NB4 (cell line): ENCODE measurements at places on chromosomes 13 and 19.
A peak's percentile ranks its signal among the peaks of the same experiment; 100 is the strongest.

GRCh38 chr19:17205237-17206140, 9.7 kb upstream of the USE1 start:
- peak; percentile 67 for DNase-seq

DNA sequence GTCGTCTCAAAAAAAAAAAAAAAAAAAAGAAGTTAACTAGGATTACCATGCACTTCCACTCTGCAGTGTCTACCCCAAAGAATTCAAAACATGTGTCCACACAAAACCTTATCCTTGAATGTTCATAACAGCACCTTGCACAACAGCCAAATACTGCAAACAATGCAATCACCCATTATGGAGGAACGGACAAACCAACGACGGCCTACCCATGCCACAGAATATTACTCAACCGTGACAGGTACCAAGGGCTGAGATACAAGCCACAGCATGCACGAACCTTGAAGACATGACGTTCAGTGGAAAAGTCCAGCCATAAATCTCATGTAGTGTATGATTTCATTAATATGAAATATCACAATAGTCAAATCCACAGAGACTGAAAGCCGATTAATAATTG, 3.0 kb upstream of the SHISA7 start:
- DNase-seq, result no peak

DNA sequence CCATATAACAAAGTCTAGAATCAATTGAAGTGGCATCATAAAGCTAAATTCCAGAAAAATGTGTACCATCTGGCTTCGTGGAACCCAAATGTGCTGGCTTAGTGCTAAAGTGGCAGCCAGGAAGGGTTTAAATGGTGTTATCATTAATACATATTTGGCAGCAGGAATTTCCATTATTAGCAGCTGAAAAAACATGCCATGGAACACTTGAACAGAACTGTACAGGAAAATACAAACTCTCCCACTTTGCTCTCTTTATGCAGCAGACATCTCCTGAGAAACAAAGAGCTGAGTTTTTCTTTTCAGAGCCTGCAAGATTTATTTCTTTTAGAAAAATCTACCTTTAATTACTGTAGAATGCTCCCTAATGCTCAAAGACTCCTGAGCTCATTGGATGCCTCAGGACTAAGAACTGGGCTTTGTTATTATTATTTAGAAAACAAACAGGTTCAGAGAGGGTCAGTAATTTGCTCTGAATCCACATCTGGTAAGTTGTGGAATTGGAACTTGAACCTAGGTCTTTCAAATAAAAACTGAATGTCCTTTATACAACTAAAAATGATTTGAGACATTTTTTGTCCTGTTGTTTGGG, 179.0 kb downstream of the LACC1 start:
- no peak for DNase-seq

- no peak for DNase-seq
Measured at GRCh38 chr19:56112313-56112709, 8.8 kb downstream of the ZNF787 start.

GRCh38 chr19:6216236-6216995, 63.4 kb downstream of the MLLT1 start:
- no peak for DNase-seq

GRCh38 chr13:96935901-96936300, 58.4 kb downstream of the OXGR1 start:
- no peak for DNase-seq

- no peak for DNase-seq
Measured at GRCh38 chr13:100409132-100409531, 179.5 kb downstream of the GGACT start.

DNA sequence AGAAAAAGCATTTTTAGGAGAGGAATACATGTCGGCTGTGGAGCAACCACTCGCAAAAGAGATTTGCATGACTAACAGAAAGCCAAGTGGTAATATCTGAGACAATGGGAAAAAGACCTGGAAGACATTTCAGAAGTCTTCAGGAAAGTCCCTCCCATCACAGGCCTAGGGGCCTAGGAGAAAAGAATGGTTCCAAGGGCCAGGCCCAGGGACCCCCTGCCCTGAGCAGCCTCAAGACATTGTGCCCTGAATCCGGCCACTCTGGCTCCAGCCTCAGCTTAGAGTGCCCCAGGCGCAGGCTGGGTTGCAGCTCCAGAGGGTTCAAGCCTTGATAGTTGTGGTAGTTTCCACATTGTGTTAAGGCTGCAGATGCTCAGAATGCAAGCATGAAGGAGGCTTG, 9.4 kb downstream of the ZNF221 start:
- no peak for DNase-seq

DNA sequence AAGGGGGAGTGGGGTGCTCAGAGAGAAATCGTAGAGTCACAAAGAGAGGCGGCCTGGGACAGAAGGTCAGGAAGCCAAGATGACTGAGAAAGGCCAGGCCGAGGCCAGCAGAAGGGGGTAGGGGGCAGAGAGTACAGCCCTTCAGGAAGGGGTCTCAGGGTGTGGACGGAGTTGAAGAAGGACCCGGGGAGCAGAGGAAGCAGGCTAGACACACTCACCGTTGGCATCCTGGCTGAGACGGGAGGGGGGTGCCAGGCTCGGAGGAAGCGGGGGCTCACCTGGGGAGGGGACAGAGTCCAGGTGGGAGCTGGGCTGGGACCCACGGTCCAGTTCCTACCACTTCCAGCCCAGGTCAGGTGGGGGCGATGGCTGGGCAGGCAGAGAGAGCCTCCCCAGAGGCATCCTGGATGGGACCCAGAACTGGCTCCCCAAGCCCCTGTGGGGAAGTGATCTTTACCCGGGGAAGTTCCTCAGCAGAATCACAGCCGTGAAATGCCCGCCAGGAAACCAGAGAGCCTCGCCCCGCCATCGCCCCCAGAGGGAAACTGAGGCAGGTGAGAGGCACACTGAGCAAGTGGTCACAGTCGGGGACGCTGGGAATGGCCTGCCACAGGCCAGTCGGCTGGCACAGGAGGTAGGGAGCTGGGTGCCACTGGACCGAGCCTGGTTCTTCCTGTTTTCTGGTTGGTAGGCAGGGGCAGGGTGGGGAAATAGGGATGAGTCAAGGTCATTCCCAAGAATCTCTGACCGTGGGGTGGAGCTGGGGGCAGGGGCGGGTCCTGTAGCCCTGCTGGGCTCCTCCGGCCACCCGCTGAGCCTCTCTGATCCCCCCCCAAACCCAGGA, 1.4 kb downstream of the MATK start:
- no peak for DNase-seq

- no peak for DNase-seq
Measured at GRCh38 chr13:71118779-71119364, 748.1 kb downstream of the DACH1 start.

- DNase-seq, result peak; percentile 37
Measured at GRCh38 chr19:40691421-40692211, 1.2 kb upstream of the NUMBL start.

DNA sequence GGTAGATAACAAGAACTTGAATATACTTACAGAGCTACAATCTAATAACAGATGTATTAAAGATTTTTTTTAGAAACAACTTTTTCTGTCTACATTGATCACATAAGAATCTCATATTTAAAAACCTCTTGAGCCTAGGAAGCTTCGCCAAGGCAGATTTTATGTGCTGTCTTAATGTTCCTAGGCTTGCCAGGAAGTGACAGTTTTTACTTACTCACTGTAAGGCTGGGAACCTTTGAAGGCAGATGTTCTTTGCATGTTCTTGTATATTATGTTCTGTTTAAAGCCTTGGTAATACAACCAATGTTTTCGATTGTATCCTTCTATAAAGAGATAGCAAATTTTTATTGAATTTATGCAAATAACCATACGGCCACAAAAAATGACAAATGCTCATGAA, 492.7 kb downstream of the GPC5 start:
- DNase-seq, result no peak

- DNase-seq, result no peak
Measured at GRCh38 chr13:39526499-39526898, 76.5 kb downstream of the LHFPL6 start.

GRCh38 chr13:71374471-71375049, 492.4 kb downstream of the DACH1 start:
- DNase-seq, result no peak

DNA sequence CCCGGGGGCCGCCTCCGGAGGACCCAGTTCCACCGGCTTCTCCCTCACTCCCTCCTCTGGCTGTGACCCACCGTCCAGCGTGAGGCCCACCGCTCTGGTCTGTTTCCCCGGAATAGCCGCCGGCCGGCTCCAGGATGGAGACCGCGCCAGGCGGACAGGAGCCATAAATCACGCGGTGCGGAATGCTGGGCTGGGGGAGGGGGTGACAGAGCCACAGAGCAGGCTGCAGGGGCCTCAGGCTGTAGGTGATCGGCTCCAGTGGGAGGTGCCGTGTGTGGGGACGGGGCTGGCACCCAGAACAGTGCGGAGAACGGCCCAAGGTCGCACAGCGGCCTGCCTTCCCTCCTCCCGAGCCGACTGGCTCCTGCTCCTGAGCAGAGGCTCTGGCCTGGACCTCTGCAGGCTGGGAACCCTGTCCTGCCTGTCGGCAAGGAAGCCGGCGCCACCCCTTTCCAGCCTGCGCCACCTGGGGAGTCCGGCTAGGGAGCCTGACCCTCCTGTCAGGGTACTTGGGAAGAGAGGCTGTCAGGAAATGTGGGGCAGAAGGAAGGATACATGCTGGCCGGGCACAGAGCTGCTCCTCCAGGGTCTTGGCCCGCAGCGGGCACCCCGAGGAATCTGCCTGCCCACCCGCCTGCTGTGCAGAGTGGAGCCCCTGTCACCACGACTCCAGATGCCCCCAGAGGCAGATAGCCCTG, 8.3 kb downstream of the PIAS4 start:
- no peak for DNase-seq

- DNase-seq, result no peak
Measured at GRCh38 chr19:40442328-40443130, 1.6 kb downstream of the SERTAD3 start.

GRCh38 chr19:12721656-12722565, 1.8 kb downstream of the TNPO2 start:
- peak; percentile 77 for DNase-seq
